ENCODE measurements at places on chromosomes 1 and 21.

GRCh38 chr21:31929548-31929947 lies 56.7 kb downstream of the HUNK start:
- DNase-seq = no peak

DNA sequence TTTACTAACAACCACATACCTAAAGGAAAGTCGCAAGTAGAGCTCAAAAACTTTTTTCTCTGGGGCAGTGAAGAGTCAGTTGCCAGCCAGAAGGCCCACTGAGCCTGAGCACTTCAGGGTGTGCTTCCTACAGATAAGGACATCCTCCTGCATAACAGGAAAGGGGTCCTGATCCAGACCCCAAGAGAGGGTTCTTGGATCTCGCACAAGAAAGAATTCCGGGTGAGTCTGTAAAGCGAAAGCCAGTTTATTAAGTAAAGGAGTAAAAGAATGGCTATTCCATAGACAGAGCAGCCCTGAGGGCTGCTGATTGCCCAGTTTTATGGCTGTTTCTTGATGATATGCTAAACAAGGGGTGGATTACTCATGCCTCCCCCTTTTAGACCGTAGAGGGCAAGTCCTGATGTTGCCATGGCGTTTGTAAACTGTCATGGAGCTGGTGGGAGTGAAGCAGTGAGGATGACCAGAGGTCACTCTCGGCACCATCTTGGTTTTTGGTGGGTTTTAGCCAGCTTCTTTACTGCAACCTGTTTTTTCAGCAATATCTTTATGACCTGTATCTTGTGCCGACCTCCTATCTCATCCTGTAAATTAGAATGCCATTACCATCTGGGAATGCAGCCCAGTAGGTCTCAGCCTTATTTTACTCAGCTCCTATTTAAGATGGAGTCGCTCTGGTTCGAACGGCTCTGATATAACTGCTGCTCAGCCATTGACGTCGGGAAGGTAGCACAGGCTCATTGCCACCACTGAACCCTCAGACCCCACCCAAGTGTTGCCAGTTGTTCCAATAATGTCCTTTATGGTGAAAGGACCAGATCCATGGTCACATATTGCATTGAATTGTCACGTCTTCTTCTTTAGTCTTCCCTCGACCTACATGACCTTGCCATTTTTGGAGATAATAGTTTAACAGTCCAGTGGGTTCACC lies 96.6 kb upstream of the ERRFI1 start:
- no peak for DNase-seq

- DNase-seq = no peak
Measured at GRCh38 chr1:232675260-232675659, 45.3 kb upstream of the SIPA1L2 start.

- no peak for DNase-seq
Measured at GRCh38 chr1:160338580-160338979, 4.5 kb downstream of the COPA start.

DNA sequence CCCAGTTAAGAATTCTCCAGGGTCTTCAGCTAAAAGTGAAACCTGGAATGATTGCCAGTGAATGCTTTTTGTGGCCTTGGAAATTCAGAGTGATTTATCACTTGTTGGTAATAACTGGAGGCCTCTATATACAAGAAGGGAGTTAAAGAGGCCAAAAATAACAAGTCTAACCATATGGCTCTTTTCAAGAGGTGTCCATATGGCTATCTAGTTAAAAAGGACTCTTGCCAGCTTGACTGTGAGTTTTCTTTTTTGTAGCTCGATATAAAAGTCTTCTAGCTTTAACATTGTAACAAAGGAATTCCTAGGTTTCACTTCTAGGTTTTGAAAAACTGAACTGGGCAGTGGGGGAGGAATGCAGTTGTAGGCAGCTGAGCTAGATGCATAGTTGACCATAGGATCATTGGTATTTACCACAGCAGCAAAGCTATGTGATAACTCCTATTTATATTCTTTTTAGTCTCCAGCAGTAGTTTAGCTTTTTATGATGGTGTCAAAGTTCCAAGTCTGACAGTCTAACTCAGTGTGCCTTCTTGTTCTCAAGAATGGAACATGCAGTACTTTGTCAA lies 44.4 kb downstream of the CACHD1 start:
- DNase-seq = peak; percentile 81

DNA sequence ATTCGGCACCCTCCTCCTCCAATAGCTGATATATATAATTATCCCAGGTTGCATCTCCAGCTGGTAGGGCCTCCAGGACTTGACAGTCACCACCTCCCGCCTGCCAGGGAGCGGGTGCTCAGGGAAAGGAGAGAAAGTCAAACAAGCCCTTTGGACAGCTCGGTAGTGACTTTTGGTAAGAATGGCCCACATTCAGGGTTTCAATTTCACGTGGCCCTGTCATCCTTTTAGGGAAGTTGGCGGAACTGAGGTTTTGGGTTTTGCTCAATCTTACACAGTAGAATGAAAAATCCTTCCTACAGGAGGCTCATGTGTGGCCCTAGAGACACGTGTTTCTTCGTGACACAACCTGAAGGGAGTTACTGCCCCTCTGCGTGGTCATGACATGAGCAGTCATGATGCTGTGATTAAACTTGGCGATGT lies 44.2 kb downstream of the CAPN8 start:
- DNase-seq = no peak
